Midbrain (tissue), 1 donor: ENCODE measurements at places on chromosomes 11 and 22.

DNA sequence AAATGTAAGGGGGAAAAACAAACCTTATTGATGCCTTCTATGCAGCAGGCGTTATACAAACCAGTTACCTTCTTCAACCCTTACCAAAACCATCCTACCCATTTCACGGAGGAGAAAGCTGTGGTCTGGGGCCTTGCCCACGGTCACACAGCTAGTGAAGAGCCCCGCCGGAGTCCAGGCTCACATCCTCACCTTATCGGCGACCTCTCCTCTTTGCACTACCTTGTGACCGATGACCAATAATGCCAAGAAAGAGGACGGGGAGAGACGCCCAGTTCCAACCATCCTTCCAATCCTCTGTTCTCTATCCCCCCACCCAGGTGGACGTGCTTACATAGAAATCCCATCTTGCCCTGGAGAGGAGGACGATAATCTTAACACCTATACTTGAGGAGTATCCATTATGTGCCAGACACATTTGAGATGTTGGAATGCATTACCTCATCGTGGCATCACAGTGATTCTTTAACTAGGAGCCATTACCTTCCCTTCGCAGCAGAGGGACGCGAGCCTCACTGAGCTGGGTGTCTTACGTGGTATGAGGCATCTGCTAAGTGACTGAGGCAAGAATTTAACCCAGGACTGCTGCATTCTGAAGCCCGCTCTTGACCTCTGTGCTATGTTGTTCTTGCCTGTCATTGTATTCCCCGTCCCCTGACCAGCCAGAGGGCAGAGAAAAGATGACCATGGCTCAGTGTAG, 253.7 kb upstream of the B3GAT1 start:
- DNase-seq = no peak

DNA sequence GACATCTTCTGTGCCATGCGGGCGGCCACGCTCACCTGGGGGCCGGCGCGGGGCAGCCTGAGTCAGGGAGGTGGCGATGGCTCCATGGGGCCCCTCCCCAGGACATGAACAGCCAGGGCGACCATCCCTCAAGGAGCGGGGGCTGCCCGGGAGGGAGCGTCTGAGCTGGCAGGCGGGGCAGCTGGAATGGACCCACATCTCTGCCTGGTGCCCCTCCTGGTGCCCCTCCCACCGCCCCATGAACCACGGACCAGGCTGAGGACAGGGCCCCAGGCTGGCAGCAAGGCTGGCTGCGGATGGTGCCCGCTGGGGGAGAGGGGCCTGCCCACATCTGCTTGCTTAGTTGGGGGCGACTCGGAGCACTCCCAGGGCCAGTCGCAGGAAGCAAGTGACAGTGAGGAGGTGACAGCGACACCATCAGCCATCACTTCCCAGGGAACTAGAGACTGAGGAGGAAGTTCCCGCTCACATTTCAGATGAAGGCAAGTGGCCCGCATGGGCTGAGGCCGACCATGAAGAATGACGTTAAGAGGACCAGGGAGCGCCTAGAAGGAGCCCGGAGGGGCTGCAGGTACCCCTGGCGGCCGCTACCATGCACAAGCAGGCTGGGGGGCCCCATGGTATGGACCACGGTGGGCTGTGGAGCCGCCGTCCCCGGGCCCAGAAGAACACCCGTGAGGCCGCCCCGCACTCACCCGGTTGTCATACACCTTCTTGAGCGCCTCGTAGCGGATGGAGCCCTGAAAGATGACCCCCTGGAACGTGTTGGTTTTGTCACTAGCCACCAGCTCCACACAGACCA, 37.3 kb downstream of the KIAA0930 start:
- DNase-seq = no peak

DNA sequence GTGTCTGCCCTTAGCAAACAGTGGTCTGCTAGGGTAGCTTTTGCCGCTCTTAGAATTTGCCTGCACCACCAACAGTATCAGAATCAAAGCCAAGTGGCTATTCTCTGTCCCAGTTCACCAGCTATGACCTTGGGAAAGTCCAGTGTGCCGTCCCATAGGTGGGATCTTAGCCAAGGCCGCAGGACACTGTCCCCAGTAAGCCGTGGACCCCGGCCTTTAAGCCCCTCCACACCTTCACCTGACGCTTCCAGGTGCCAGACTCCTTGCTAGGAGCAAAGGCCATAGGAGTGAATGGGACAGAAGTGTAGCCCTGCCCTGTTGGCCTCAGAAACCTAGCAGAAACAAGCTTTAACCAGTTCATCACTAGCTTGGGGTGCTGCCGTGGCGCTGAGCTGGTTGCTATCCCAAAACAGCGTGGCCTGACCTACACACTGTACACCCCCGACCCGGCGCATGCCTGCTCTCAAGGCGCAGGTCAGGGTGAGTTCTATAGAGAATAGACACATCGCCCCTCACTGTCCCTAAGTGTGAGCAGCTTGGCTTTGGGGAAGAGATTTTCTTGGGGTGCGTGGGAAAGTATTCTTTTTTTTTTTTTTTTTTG, 4.5 kb downstream of the FADD start:
- DNase-seq = no peak

DNA sequence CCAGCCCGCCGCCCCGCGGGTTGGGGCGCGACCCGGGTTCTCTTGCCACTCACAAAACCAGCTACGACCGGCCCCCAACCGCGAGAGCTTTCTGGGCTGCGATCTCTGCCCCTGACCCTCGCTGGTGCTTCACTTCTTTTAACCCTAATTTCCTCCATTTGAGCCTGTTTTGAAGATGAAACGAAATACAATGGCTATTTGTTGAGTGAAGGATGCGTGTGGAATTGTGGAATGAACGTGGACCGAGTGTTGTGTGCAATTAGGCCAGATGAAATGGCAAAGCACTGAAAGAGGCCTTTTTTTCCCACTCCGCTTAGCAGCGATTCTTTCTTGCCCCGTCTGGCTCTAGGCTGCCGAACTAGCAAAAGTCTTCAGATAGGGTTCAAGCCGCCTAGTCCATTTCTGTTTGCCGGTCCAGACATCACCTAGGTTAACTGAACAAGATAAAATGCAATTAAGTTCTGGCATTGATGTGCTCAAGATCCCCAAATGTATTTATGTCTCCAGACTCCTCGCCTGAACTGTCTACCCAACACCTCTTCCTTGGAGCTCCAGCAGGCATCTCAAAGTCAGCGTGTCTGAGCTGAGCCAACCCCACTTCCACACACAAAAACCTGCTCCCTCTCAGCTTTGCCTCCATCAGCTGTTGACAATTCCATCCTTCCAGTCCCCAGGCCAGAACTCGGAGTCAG, 471 bp upstream of the TMEM184B start:
- DNase-seq = peak; percentile 86

DNA sequence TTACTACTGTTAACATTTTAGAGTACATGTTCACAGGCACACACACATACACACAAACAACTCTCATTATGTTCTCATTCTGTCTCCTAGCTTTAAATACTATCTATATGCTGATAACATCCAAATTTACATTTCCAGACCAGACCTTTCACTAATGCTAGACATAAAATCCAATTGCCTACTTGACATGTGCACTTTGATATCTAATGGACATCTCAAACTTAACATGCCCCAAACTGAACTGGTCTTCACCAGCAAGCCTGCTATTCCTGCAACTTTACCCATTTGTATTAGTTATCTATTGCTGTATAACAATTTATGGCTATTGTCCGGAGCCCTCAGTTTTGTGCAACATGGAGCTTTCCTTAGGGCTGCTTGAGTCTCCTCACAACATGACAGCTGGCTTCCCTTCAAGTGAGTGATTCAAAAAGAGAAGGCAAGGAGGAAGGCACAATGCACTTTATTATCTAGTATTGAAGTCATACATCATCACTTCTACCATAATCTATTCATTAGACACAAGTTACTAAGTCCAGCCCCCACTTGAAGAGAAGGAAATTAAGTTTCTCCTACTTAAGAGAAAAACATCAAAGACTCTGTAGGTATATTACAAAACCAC, 3.0 kb downstream of the SLC36A4 start:
- no peak for DNase-seq

DNA sequence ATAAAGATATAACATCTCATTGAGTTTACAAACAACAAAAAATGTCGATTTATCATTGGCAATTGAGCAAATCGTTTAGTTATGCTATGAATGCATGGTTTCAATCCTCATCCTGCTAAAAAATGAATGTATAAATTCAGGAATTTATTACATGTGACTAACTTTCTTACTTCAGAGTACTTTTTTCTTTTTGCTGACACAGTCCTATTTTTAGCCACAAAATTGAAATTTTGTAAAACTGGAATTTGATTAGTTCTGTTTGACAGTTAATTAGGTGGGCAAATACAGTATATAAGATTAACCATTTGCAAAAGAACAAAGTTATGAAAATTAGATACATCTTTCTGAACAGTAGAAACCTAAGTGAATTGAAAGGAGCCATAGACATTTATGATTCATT, 925.0 kb upstream of the CHORDC1 start:
- no peak for DNase-seq

DNA sequence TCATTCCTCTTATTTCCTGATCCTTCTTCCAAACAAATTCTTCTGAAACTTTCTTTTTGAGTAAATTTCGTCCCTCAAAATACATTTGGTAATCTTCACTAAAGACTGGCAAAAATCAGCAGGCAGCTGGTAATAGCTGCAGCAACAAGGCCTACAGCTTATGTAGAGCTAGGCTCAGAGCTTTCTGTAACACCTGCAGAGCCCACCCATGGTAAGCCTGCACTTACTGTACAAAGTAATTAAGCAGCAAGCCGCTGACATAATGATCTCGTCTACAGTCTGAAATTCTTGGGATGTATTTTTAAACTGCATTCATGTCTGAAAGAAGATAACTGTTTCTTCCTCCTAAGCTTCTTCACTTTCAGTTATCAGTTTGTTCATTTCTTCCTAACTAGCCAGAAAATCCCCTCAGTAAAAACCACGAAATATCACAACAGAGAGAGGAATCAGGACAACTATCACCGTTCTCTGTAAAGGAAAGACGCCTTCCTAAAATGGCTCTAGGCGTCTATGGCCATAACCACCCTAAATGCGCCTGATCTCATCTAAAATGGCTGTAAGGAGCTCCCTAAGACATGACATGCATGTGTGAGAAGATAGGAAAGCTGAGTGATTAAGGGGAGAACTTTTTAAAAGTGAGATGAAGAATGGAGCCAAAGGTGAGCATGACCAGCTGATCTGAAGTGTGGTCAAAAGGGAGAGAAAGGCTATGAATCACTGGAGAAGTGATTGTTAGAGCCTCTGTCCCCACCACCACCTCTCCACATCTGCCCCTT, 56.2 kb downstream of the DENND5A start:
- DNase-seq = no peak

- no peak for DNase-seq
Observed at GRCh38 chr22:46897246-46897623, 134.8 kb downstream of the TBC1D22A start.

DNA sequence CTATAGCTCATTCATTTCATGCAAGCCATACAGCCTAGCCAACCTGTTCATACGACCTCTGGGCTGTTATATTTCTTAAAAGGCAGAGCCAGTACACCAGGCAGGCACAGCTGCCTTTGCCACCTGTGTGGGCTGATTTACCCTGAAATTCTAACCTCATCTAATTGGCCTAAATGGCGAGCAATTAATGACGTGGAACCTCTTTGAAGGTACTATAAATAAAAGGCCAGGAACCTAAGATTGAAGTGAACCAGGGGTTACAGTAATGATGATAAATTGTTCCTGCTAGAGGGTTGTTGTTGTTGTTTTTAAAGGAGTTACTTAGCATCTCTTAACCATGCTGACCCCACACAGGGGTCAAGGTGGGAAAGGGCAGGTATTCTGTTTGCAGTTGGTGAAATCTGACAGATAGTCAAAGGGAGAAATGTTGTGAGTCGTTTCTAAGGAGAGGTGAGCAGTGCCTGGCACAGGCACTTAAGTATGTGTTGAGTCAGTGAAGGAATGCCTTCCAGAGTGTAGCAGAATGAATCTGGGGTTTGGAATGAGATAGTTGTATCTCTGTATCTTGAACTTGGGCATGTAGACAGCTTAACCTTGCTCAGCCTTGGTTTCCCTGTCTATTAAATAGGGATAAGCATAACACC, 213.5 kb upstream of the NAV2 start:
- DNase-seq = no peak

DNA sequence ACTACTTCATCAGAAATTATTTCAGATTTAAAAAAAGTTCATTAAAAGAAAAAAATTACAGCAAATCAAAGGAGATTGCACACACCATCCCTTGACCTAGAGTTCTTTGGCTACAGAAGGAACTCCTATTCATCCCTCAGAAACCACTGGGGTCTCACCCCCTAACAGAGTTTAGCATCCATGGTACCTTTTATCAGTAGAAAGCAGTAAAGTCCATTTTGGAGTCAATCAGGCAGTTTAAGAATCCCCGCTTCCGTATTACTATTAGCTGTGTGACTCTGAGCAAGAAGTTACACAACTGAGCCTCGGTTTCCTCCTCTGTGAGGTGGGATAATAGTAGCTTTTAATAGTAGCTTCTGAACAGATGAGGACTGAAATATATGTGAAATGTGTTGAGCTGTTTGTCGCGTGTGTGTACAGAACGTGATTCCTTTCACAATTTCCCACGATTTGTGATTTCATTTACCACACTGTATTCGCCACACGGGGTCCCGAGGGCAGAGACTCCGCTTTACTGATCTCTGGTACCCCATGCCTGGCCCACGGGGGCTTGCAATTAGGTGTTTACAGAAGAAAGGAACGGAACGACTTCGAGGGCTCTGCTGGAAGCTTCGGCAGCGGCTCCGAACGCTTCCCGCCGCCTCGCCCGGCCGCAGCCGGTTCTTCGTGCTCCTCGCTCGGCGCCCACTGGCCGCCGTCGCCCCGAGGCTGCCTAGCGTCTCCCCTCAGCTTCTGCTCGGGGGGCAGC, 72.5 kb upstream of the ZBED5 start:
- DNase-seq = no peak

- DNase-seq = no peak
Observed at GRCh38 chr22:24950272-24950902, 2.1 kb upstream of the KIAA1671 start.

GRCh38 chr11:15118431-15118830, 3.7 kb downstream of the INSC start:
- DNase-seq = no peak

DNA sequence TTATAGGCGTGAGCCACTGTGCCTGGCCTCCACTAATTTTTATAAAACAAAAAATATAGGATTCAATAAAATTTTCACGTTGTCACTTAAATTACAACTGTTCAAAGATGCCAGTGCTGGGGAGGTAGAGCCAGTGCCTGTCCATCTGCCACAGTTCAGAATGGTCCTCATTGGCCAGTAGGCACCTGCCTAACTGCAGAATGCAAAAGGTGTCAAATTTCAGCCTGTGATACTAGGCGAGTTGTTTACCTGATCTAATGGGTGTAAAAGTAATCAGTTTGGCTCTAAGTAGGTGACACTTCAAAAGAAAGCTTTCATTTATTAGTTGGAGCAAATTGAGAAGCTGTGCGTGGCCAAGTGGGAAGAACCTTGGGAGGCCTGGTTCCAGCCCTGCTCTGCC, 2.4 kb downstream of the SMARCB1 start:
- no peak for DNase-seq
